Fibroblast of skin of scalp (primary cell): ENCODE measurements at places on chromosomes 13 and 19.
A peak's percentile ranks its signal among the peaks of the same experiment; 100 is the strongest.

GRCh38 chr13:50513300-50513877 is 330.1 kb downstream of the DLEU7 start:
- DNase-seq = no peak

GRCh38 chr19:33795370-33796163 is 1.1 kb upstream of the KCTD15 start:
- peak; percentile 93 for DNase-seq

- DNase-seq = peak; percentile 60
These were observed 52.2 kb upstream of the RANBP3 start for GRCh38 chr19:6030214-6030507.

DNA sequence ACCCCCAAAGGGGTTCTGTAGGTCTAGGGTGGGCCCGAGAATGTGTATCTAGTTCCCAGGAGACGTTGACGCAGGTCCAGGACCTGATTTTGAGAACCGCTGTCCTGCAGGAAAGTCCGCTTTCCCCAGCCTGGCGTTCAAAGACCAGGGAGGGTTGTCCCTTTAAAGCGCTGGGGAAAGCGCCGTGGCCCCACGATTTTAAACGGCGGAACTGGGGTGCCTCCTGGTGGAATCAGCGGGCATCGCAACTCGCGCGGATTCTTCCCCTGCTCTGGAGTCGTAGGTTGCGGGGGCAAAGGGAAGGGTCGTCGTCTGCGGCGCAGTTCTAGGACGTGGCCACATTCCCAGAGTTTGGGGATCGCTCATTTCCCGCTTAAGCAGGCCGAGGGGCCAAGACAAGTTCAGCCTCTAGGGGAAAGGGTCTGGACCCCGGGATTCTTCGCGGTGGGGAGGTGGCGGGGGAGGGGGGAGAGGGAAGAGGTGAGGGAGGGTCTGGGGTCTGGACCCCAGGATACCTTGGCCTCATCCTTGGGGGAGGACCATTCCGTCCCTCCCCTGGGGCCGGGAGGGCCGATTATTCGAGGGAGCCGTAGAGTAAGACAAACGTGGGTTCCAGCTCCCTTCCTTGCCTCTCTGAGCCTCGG is 7.7 kb downstream of the PNMA8B start:
- DNase-seq = peak; percentile 72

DNA sequence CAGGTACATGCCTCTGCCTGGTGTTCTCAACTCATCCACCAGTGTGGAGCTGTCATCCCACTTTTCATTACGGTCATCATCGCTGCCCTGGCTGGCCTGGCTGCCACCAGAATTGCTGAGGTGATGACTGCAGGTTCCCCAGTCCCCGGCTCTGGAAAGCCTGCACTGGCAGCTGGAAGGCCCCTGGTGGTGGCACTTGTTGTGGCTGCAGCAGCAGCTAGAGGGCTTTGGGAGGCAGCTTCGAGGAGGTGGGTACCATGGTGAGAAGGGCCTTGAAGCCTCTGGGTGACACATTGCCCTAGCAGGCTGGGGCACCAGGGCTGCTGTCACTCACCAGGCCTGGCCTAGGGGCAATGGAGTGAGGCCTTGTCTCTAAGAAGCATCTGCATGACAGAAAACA is 25.3 kb upstream of the ZNF14 start:
- no peak for DNase-seq

- no peak for DNase-seq
These were observed 168.7 kb downstream of the KDM4B start for GRCh38 chr19:5137571-5138124.

GRCh38 chr13:95957331-95957730 is 95.9 kb downstream of the UGGT2 start:
- no peak for DNase-seq

DNA sequence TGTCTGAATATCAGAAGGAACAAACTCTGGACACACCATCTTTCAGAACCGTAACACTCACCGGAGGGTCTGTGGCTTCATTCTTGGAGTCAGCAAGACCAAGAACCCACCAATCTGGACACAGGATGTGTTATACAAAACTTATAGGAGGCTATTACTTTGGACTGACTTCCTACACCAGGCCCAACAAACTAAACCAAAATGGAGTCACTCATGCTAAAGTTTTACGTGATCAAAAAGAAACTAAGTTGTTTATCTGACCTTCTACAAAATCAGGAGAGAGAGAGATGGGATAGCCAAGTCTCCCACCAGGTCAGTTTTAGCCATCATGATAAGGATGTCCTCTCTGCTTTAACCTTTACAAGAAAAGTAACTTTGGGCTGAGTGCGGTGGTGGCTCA is 3.2 kb upstream of the RAB11B start:
- no peak for DNase-seq

DNA sequence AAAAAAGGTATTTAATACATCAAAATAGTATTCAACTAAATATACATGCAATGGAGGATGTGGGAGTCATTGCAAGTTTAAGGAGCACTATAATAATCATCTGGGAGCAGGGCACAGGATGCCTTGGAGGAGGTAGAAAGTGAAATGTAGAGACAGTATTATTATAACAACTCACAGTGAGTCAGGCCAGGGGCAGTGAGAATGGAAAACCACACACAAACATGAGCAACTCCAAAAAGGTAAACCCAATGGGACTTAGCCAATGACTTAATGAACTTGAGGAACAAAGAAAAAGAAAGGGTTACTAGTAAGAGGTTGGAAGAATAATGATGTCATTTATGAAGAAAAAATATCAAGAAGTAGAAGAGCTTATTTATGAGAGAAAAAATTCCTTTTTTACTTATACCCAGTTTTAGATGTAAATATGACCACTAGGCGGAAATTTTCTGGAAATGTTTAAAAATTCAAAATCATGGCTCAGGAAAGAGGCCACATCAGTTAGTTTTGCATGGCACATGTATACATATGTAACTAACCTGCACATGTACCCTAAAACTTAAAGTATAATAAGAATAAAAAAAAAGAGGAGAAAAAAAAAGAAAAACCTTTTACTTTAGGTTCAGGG is 389.3 kb downstream of the SUCLA2 start:
- no peak for DNase-seq

DNA sequence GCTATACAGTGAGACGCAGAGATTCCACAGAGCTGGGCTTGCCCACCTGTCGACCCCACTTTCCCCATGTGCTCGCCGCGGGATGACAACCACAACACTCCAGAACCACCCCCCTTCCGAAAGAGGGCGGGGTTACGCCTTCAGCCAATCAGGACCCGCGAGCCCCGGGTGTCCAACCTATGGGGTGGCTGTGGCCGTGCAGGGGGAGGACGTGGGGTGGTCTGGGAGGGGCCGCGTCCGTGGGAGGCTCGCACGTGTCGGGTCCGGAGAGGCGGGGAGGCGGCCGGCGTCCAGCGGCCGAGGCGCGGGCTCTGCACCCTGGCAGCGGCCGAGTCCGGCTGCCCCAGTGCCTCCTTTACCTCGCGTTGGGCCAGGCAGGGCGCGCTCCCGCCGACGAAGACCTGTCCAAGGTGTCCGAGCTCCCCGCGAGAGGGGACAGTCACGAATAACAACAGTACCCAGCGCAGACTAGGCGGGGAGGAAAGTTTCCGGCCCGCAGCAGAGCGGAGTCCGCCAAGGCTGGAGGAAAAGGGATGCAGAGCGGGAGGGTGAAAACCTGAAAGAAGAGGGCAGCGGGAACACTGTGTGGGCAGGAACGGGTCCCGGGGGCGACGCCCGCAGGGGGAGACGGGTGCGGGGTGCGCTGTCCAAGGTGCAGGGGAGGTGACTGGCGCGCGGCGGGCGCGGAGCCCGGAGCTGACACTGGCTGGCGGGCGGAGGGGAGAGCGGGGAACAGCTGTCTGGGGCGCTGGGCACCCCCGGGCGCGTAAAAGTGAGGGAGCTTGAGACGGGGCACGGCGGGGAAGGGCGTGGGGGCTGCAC is 911 bp downstream of the ENOX1 start:
- peak; percentile 75 for DNase-seq

- DNase-seq = no peak
These were observed 45.1 kb upstream of the SPRY2 start for GRCh38 chr13:80386002-80386401.

GRCh38 chr13:107351305-107351704 is 783.4 kb upstream of the ARGLU1 start:
- peak; percentile 4 for DNase-seq

- DNase-seq = no peak
These were observed 208.5 kb downstream of the FGF9 start for GRCh38 chr13:21879263-21879914.

GRCh38 chr19:55169136-55169535 is 2.7 kb upstream of the DNAAF3 start:
- no peak for DNase-seq

DNA sequence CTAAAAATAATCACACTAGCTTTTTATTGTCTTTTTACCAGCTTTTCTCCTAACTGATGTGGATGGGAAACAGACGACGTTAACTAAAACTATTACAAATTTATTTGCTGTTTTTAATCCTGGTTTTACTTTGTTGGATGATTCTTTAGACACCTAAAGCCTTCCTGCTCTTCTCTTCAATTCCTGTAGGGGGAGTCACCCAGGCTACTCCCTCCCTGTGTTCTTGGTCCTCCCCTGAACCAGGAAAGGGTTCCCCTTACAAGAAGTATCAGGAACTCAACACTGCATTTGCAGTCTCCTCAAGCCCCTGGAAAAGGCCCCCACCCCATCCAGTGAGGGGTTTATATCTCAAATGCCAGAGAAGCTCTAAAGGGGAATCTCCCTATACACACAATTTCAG is 206.1 kb downstream of the SUCLA2 start:
- peak; percentile 20 for DNase-seq

DNA sequence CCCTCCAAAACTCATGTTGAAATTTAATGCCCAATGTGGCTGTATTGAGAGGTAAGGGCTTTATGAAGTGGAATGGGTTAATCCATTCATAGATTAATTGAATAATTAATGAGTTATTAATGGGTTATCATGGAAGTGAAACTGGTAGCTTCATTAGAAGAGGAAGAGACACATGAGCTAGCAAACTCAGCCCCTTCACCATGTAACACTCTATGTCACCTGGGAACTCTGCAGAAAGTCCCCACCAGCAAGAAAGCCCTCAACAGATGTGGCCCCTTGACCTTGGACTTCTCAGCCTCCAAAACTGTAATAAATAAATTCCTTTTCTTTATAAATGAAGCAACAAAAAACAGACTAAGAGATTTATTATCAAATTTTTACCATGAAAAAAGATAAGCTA is 223.5 kb downstream of the KLF12 start:
- no peak for DNase-seq

GRCh38 chr19:35885225-35885738 is 15.1 kb downstream of the NFKBID start:
- no peak for DNase-seq

DNA sequence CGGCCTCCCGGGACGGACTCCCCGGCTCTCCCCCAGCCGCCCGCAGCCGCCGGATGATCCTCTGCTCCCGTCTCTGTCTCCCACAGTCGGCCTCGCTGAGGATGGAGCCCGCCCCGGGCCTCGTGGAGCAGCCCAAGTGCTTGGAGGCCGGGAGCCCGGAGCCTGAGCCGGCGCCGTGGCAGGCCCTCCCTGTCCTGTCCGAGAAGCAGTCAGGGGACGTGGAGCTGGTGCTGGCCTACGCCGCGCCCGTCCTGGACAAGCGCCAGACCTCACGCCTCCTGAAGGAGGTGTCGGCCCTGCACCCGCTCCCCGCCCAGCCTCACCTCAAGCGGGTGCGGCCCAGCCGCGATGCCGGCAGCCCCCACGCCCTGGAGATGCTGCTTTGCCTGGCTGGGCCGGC is 6.8 kb downstream of the ADAT3 start:
- no peak for DNase-seq

DNA sequence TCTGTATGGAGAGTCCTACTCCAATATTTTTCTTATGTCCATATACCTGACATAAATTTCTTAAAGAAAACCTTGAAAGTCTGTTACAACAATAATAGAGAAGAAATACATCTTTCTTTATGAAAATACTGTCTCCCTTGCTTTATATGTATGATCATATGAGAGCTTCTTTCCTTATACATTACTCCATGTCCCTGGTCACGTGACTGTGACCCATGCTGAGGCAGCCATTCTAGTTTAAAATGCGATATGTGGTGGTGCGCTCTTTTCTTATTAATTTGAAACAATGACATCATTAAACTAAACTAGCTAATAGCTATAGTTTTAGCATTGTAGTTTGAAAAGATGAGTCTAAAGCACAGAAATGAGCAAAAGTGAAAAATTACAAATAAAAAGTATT is 1120.3 kb upstream of the PRR20A start:
- DNase-seq = no peak

- peak; percentile 80 for DNase-seq
These were observed 5.1 kb downstream of the NOTCH3 start for GRCh38 chr19:15195371-15196334.

DNA sequence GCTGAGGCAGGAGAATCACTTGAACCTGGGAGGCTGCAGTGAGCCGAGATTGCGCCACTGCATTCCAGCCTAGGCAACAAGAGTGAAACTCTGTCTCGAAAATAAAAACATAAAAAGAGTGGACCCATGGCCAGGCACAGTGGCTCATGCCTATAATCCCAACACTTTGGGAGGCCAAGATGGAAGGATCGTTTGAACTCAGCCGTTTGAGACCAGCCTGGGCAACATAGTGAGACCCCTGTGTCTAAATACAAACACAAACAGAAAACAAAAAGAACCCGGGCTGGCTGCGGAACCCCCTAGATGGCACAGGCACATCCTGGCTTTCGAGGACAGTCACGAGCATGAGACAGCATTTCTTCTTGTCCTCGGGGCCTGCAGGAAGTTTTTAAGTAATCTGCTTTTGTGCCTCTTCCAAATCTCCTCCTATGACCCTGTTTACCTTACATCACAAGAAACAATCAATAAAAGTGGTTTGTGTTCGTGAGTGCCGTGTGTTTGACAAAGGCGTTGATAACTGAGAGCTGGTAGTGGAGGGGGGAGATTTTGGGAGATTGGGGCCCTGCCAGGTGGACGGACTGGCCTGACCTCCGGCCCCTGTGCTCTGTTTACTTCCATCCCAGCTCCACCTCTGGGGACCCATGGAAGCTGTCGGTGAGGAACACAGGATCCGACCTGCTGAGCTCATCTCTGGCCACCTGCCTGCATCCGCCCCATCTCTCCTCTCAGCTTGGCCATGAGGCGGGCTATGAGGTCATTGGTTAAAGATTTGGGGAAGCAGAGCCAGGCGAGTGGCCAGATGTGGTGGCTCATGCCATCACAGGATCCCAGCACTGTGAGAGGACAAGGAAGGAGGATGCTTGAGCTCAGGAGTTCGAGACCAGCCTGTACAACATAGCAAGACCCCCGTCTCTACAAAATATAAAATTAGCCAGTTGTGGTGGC is 5.9 kb upstream of the GDF15 start:
- peak; percentile 68 for DNase-seq

- no peak for DNase-seq
These were observed 1730.1 kb downstream of the EFNB2 start for GRCh38 chr13:104805346-104805745.

- DNase-seq = no peak
These were observed 312.4 kb downstream of the ZNF536 start for GRCh38 chr19:30684613-30685012.

- peak; percentile 78 for DNase-seq
These were observed 617.7 kb downstream of the DCT start for GRCh38 chr13:93861818-93862217.

DNA sequence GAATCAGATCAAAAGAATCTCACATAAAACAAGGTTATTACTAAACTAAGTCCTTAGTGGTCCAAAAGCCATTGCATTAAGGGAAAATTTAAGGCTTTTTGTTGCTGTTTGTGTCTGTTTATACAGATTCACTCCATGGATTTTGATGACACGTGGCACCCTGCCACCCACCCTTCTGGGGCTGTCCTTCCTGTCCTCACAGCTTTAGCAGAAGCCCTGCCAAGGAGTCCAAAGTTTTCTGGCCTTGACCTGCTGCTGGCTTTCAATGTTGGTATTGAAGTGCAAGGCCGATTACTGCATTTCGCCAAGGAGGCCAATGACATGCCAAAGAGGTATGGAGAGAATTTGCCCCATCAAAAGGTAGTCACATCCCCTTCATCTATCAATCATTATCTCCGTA is 6.9 kb downstream of the ACOD1 start:
- no peak for DNase-seq

- no peak for DNase-seq
These were observed 29.9 kb upstream of the C1QTNF9 start for GRCh38 chr13:24279327-24280110.
